ENCODE measurements at places on chromosomes 5 and 9. TPM values are rescaled to one million over a fixed set of nuclear protein-coding genes. Genes with fewer than 3 reads are reported as not detected.

PCDHA1 gene
- total RNA-seq, result 4.5 TPM

LCN1 gene
- not detected for total RNA-seq

FRMPD1 gene
- total RNA-seq, result 8.9 TPM

ZDHHC21 gene
- total RNA-seq, result 14.9 TPM

NSG2 gene
- 105 TPM for total RNA-seq

ADGRV1 gene
- 114 TPM for total RNA-seq

CARD6 gene
- 4.5 TPM for total RNA-seq

SLC6A18 gene
- total RNA-seq, result not detected

GRCh38 chr9:137052293-137052692 lies 1.6 kb downstream of the ENTPD2 start:
- H3K4me3 ChIP-seq, result no peak overlapping the region
- no peak overlapping the region for H3K27ac ChIP-seq
- peaks cover 56% of the 10 kb centered on the region for H3K27me3 ChIP-seq
- peaks cover 35% of the 10 kb centered on the region for H3K36me3 ChIP-seq
- peaks cover 76% of the 10 kb centered on the region for H3K4me1 ChIP-seq

DNA sequence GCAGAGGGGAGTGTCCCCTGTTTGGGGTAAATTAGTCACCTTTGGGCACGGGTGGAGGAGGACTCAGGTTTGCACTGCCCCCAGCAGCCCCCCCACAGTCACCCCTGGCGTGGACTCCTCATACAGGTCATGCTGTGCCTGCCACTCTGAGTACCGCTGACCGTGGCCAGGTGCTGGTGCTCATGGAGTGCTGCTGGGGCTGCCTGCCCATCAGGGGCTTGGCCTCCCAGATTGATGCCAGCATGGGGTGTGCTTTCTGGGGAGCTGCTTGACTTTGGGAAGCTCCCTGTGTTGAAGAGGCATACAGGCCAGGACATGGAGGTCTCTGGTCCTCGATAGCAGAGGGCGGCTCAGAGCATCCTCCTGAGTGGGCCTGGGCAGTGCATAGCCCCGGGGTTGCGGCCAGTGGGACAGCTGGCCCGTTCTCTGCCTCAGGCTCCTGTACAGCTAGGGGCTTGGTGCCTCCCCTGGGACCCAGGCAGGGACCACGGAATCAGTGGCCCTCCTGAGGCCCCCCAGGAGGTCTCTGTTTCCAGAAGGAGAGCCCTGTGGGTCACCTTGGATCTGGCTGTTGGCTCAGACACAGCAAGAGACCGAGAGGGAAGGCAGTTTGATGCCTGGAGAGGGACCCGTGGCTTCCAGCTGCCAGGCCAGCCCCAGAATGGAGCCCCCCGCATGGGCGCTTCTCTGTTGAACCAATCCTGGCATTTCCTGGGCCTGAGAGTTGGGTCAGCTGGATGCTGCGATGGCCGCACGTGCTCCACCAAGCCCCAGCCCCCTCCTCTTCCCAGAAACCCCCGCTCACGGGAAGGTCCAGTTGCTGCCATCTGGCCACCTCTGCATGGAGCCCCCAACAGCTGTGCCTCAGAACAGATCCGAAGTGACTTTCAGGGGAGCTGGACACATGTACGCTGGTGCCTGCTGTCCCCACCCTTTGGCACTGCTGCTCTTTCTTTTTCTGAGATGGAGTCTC lies 6.1 kb upstream of the AJM1 start:
- no peak overlapping the region for H3K4me3 ChIP-seq
- H3K27me3 ChIP-seq, result no peaks in the 10 kb centered on the region
- peaks cover 90% of the 10 kb centered on the region for H3K36me3 ChIP-seq
- H3K4me1 ChIP-seq, result peaks cover 15% of the 10 kb centered on the region
- H3K27ac ChIP-seq, result no peak overlapping the region

DNA sequence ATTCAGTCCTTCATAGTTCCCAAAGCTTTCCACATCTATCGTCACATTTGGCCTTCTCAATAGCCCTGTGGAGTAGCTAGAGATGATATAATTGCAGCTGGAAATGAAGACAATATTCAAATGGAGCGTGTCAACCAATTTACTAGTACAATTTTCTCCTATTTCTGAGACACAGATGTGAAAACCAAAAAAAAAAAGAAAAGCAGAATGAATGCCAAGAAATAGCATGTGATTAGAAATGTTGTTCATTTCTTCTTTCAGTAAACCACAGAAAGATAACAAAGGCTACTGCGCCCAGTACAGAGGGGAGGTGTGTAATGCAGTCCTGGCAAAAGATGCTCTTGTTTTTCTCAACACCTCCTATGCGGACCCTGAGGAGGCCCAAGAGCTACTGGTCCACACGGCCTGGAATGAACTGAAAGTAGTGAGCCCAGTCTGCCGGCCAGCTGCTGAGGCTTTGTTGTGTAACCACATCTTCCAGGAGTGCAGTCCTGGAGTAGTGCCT lies 99.0 kb downstream of the MUSK start:
- no peak for DNase-seq
- H3K27me3 ChIP-seq, result no peaks in the 10 kb centered on the region
- no peaks in the 10 kb centered on the region for H3K36me3 ChIP-seq
- H3K4me3 ChIP-seq, result no peak overlapping the region

DNA sequence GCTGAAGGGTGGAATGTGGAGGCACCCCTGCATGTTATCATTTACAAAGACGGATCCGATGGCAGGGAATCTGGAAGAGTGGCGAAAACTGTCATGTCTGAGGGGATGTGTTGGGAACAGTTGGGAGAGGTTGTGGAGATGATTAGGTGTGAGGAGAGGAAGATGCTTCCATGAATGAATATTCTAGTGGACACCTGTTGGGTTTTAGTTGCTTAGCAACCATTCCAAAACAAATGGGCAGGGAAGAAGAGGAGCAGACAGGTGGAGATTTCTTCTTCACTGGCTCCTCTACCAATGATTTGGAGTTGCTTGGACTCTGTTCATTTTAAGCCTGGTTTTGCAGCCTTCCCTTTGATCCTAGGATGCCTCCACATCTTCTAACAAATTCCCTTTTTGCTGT lies 465.3 kb upstream of the CLINT1 start:
- DNase-seq, result no peak
- no peak overlapping the region for H3K4me3 ChIP-seq
- no peaks in the 10 kb centered on the region for H3K4me1 ChIP-seq
- no peaks in the 10 kb centered on the region for H3K36me3 ChIP-seq
- H3K27ac ChIP-seq, result no peak overlapping the region
- no peaks in the 10 kb centered on the region for H3K27me3 ChIP-seq

GRCh38 chr9:79623799-79624721 lies 52.3 kb downstream of the TLE4 start:
- H3K4me1 ChIP-seq, result no peaks in the 10 kb centered on the region
- no peak for DNase-seq
- no peaks in the 10 kb centered on the region for H3K36me3 ChIP-seq
- no peak overlapping the region for H3K27ac ChIP-seq
- no peak overlapping the region for H3K4me3 ChIP-seq

GRCh38 chr5:9194509-9194908 lies 351.4 kb downstream of the SEMA5A start:
- peaks cover 3% of the 10 kb centered on the region for H3K36me3 ChIP-seq
- H3K4me1 ChIP-seq, result peaks cover 21% of the 10 kb centered on the region

DNA sequence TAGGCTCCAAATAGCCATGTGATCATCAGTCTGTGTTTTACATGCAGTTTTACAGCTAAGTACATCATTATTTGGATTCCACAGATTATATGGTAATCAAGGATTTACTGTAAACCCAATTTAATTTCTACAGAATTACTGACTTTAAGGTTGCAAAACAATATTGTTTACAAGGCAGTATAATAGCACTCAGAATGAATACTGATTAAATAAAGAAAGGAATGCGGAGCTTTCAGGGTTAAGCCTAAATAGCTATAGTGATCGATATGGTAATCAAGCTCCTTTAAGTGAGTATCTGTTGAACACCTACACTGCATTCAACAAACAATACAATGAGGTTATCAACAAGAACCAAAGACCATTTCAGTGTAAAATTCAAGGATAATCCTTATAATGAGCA lies 64.3 kb downstream of the DMAC1 start:
- H3K27me3 ChIP-seq, result no peaks in the 10 kb centered on the region
- no peak overlapping the region for H3K4me3 ChIP-seq
- H3K27ac ChIP-seq, result no peak overlapping the region
- no peak for DNase-seq
- H3K4me1 ChIP-seq, result no peaks in the 10 kb centered on the region

DNA sequence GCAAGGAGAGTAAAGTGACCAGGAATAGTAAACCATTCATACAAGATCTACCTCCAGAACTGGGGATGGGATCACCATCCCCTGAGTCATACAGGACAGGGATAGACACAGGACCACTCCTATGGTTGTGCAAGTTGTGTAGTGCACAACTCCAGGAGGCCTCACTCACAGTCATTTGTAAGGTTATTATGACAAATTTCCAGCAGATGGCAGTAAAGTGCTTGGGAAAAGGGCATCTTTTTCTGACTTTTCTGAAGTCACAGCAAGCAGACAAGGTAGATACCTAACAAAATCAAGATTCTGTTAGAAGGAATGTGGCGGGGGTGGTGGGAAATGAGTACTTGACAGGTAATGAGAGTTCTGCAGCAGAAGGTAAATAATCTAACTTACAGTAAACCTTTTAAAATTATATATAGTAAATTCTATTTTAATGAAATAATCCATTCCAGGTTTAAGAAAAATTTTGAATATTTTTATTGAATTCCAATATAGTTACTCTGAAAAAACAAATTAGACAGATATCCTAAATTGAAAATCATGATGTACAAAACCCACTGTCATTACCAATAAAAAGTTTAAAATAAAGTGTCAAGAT lies 16.7 kb upstream of the KIF27 start:
- H3K27ac ChIP-seq, result no peak overlapping the region
- no peak overlapping the region for H3K4me3 ChIP-seq
- DNase-seq, result peak; percentile 93
- no peaks in the 10 kb centered on the region for H3K27me3 ChIP-seq

Data from spinal cord (tissue), 10 donors.